Activated naive CD8-positive, alpha-beta T cell treated with anti-CD3 and anti-CD28 coated beads, Interleukin-2, amount 10 ng/mL, durations not matched to agents 7 days and 5 days (primary cell): ENCODE measurements at places on chromosomes 5 and 9. TPM values are rescaled to one million over a fixed set of nuclear protein-coding genes. Genes with fewer than 3 reads are reported as not detected.

DNA sequence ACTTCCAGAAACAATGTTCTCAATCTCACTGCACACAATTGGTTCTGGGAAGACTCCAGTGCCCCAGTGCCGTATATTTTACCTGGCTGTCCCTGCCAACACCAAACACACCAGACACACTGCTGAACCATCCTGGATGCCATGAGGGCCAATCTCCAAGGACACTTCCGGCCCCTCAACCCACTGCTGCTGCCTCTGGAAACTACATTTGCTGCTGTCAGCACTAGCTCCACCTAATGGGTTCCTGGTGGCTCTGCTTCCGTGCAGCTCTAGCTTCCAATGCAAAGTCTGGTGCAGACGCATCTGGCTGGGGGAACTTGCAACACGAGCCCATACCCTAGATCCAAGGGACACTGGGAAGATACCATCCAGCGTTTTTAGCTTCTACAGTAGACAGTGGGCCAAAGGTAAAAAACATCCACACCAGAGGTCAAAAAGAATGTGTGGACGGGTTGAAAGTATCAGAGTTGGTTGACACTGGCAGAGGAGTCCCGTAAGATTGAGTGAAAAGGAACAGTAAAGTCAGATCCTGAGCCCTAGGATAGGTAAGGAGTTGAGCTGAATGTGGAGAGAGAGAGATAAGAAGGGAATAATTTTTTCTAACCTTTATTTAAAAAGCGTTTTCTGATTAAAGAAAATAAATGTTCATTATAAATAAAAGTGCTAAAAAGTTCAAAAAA lies 99.7 kb upstream of the KIF2A start:
- no peak for DNase-seq

- DNase-seq: no peak
Measured at GRCh38 chr5:168260353-168261226, 30.9 kb upstream of the WWC1 start.

- DNase-seq: no peak
Measured at GRCh38 chr5:31638345-31638744, 586 bp upstream of the PDZD2 start.

DNA sequence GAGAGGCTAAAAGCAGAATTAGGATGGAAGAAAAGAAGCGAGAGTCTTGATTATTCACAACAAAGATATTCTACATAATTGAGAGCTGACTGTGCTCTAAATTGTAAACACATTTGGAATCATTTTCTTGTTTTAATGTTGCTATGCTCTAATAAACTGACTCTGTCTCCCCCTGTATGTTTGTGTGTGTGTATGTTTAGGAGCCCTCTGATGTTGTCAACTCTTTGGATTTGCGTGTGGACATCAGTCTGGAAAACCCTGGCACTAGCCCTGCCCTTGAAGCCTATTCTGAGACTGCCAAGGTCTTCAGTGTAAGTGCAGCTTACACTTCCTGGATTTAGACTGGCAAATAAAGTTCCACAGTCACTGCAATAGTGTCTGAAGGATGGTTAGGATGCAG lies 37.8 kb downstream of the MOCS2 start:
- no peak for DNase-seq

- DNase-seq: no peak
Measured at GRCh38 chr5:154373729-154374179, 72.0 kb upstream of the SAP30L start.

DNA sequence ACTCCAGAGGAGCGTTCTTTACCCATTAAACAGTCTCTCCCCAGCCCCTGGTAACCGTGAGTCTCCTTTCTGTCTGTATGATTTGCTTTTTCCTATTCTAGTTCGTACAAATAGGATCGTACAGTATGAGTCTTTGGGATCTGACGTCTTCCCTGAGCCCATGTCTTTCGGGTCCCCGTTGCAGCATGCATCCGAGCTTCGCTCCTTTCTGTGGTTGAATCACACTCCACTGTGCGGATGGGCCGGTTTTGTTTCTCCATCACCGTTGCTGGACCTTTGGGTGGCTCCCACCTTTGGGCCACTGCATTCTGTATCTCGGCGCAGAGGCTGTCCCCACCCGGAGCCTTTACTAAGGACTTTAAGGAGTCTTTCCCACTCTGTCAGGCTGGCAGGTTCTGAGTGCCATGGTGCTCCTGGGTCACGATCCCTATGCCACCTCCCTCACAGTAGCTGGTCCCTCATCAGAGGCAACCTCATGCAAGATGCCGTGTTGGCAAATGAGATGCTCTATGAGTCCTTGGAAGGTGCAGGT lies 145.7 kb upstream of the COL5A1 start:
- peak; percentile 5 for DNase-seq

DNA sequence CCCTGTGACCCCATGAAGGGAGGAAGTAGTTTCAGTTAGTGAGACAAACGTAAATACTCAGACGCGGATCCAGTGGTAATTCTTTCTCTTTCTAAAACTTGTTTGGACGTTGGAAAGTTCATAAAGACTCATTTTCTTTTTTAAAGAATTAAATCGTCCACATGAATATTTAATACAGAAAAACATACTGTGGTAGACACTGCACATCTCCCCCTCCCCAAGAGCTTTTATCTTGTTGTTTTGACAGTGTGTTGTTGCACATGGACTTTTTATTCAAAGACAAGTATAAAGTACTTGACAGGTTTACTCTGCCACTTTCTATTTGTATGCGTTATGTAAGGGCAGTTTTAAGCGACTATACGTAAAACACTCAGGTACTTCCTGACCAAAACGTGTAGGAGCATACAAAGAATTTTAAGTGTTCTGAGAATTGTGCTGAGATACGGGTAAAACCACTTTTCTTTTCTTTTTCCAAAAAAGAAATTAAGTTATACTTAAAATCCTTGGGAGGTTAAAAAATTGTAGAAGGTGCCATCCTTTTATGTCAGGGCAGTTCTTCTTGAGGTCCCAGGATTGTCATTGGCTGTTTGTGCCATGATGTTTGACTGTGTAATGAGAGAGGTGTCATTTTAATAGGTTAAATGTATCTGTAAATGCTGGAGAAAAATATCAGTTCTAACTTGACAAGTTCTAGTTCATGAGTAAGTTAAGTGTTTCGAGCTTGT lies 1.3 kb downstream of the NIPBL start:
- no peak for DNase-seq

GRCh38 chr9:124174433-124174832 lies 83.3 kb upstream of the NEK6 start:
- no peak for DNase-seq

DNA sequence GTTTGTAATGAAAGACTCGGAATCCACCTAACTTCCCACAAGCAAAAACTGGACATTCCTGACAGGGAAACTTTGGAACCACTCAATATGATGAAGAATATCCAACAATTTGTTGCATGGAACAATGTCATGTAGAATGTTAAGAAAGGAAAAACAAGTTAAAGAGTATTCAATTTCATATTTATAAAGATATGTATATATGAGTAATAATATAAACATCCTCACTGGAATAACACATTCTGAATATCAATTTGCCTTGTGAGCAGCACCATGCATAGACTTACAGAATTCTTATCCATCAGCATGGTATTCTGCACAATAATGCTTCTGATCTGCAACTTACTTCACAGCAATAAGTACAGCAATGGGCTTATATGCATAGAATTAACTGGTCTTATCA lies 650.3 kb downstream of the SEMA5A start:
- DNase-seq: no peak

DNA sequence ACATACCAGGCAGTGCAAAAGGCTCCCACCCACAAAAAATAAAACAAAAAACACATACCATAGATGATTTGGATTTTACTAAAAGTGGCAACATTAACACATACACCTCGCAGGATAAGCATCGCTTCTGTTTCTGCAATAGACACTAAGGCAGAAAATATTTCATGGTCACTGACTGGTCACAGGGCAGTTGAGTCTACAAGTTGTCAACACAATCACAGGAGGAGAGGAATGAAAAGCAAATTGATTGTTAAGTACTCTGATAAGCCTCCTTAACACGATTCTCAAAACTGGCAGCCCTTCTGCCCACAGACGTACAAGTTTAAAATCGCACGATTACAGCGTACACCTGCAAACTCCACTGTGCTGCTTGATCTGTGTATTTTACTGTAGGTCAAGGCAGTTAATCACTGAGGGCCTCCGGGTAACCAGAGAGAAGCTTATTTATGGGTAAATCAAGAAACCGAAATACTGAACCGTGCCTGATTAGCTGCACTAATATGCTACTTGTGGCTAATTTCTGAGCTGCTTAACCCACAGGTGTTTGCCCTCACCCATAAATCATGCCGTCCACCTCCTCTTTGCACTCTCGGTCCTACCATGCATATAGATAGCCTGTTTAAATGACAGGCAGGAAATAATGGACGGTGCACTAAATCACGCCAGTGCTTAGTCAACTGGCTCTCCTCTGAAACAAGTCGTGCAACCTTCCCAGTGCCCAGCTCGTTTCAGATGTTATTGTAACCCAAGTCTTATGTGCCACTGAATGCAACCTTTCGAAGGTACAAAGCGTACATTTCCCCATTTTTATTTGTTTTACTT lies 659.4 kb upstream of the ADAMTS16 start:
- no peak for DNase-seq

GRCh38 chr5:96426831-96427230 lies 6.2 kb downstream of the PCSK1 start:
- DNase-seq: no peak

- no peak for DNase-seq
Measured at GRCh38 chr5:79107020-79107796, 4.4 kb upstream of the BHMT start.

DNA sequence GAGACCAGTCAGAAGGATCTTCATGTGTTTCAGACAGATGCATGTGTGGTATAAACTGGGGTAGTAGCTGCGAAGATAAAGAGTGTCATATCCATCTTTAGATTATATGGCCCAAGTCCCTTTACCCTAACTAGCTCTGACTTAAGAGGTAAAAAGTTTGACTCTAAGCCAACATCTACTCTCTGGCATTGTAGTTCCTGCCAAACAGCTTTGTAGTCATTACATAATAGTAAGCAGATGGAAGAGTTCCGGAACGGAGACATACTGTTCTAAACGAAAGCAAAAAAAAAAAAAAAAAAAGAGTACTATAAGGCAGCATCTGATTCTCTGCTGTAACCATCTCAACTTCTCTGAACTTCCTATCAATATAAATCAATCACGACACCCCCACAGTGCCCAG lies 48.8 kb downstream of the CEMIP2 start:
- DNase-seq: no peak

- no peak for DNase-seq
Measured at GRCh38 chr9:21778304-21778703, 24.1 kb upstream of the MTAP start.

DNA sequence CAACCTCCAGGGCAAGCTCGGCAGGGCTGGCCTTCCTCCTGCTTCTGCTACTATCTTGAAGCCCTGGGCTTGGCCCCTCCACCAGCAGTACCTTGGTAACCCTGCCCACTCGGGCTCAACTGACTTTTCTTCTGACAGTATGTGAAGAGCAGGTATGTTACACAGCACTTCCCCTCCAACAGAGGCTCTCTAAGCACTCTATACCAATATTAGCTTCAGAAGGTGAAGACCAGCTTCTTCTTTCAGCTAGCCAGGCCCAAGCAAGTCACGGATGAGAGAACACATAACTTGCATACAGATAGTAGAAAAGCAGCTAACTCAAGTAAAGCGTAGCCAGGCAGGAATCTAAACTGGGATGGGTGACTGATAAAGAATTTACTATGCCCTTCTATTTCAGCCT lies 64.3 kb downstream of the FEM1C start:
- no peak for DNase-seq

DNA sequence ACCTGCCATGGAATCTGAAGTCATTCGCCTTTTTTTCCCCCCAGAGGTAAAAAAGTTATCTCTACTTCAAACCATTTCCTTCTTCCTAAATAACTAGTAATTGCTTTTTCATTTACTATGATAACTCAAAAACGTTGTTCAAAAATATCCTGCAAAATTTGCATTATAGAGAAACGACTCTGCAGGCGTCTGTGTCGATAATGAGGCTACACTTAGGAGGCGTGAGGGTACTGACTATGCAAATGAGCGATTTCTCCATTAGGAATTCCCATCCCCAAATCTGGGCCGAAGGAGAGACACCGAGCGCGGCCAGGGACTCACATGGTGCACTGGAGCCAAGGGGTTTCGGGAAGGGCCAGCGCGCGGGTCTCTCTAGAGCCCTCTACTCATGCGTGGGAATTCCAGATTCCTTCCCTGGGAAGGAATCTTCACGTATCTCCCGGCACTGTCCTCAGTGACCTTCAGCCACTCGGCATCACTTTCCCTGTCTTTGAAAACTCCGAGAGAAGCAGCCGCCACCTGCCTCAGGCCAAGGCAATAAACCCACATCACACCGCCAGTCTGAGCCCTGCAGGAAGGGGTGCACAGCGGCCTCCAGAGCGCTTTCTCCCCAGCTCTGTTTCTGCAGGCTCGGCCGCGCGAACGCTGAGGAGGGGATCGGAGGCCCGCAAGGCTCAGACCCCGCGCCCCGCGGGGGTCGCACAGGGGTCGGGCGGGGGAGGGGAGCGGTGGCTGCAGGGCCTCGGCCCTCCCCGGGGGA lies 718 bp upstream of the DENND4C start:
- DNase-seq: peak; percentile 79

Gene WDR31
- total RNA-seq: 0.99 TPM

Gene PCDHA1
- not detected for total RNA-seq

Gene IFNE
- 0.61 TPM for total RNA-seq

Gene FTMT
- not detected for total RNA-seq

Gene GRXCR2
- not detected for total RNA-seq

Gene ARRDC3
- 87.3 TPM for total RNA-seq
